Esophagus squamous epithelium (tissue), 5 donors: ENCODE measurements at places on chromosomes 3 and 15.

GRCh38 chr3:73546961-73547360, 77.8 kb downstream of the PDZRN3 start:
- no peak for DNase-seq

- no peak for DNase-seq
Measured at GRCh38 chr3:127484601-127485388, 105.7 kb downstream of the TPRA1 start.

- no peak for DNase-seq
Measured at GRCh38 chr3:149401212-149401925, 23.9 kb upstream of the TM4SF1 start.

DNA sequence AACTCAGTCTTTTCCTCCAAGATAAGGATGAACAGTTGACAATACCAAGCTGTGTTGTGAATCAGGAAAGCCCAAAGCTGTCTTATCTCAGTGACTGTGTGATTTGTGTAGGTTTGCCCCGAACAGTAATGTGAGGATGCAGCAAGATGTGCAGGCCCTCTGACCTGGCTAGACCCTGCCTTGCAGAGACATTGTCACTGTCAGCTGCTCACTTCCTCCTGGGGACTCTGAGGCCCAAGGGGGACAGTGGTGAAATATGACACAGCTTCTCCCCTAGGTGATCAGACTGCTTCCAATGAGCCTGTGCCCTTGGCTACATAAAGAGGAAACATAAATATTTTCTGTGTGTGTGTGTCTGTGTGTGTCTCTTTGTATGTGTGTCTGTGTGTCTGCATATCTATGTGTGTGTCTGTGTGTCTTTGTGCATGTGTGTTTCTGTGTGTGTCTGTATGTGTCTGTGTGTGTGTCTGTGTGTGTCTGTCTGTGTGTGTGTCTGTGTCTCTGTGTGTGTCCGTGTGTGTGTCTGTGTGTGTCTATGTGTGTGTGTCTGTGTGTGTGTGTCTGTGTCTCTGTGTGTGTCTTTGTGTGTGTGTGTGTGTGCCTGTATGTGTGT, 21.7 kb downstream of the LRRK1 start:
- no peak for DNase-seq

- no peak for DNase-seq
Measured at GRCh38 chr3:57160076-57160764, 4.9 kb downstream of the IL17RD start.

GRCh38 chr15:58292751-58293175, 139.0 kb upstream of the LIPC start:
- no peak for DNase-seq

GRCh38 chr3:192826214-192827006, 91.2 kb downstream of the MB21D2 start:
- no peak for DNase-seq

DNA sequence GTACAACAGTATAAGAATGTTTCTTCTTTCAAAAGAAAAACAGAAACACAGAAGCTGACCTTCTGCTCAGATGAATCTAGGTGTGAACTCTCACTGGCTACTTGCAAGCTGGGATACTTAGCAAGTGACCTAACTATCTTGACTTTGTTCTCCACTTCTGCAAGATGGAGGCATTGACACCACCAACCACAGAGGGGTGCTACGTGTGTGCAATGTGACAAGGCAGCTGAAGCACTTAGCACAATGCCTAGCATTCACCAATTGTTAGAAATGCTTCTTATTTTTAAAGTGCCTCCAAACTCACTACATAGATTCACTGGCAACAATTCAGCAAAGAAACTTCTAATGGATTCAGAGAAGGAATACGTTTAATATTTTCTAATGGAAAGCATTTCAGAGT, 331.4 kb upstream of the WNT5A start:
- no peak for DNase-seq

DNA sequence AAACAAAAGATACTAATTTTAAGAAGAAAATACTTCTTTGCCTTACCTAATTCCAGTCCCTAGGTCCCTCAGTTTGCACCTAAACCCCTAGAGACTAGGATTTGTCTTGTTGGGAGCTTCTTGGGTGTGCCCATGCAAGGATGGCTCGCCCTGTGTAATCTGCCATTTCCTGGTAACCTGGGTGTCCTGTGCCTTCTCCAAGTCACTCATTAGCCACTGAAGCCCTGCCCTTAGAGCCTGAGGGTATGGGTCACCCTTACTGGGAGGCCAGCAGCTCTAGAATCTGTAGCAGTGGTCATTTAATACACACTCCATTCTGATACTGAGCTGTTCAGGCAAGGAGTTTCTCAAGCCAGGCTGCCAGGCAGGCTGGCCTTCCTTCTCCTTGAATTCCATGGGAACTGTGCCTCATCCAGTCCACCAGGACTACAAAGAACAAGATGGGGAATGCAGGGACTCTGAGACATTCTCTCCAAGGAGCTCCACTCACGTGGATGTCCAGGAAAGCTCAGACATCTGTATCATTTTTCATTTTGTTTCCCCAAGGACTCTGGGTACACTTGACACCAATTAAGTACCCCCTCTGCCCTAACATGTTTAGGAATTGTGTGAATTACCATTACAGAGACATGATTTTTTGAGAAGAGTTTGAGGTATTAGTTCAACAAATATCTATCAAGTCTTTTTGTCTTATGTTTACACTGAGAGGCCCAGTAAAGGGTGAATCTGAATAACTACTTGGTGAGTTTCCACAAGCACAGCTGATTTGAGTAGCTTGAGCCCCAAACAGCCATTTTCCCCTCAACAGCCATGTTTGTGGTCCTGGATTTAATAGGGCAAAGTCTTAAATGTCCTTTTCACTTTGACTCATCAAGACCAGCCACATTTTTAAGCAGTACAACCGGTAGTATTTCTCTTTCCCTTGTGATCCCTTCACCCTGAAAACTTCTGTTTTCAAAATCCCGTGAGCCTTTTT, 52.6 kb downstream of the ARNT2 start:
- DNase-seq, result no peak
